ENCODE measurements at places on chromosomes 5 and 9. TPM values are rescaled to one million over a fixed set of nuclear protein-coding genes. Genes with fewer than 3 reads are reported as not detected.

The AHRR gene
- total RNA-seq, result 43.2 TPM

The LEAP2 gene
- 0.77 TPM for total RNA-seq

The CA9 gene
- 2.4 TPM for total RNA-seq

The FOXD4L6 gene
- not detected for total RNA-seq

The OR1L6 gene
- not detected for total RNA-seq

The ADAMTS12 gene
- 11.6 TPM for total RNA-seq

The ADAMTSL1 gene
- 85.1 TPM for total RNA-seq

The NFIB gene
- 13.0 TPM for total RNA-seq

The KIF3A gene
- total RNA-seq, result 7.2 TPM

The HRCT1 gene
- 2.1 TPM for total RNA-seq

The IGFBPL1 gene
- 2.8 TPM for total RNA-seq

The DAPK1 gene
- total RNA-seq, result 19.7 TPM

The PCDHGA8 gene
- 0.26 TPM for total RNA-seq

The DAB2 gene
- 25.0 TPM for total RNA-seq

The C9orf152 gene
- total RNA-seq, result not detected

The BARHL1 gene
- not detected for total RNA-seq

The HACD4 gene
- total RNA-seq, result 0.34 TPM

The SAXO1 gene
- total RNA-seq, result 0.06 TPM

The ADAMTS16 gene
- total RNA-seq, result 2.6 TPM

The RANBP3L gene
- 0.83 TPM for total RNA-seq

The PTGER4 gene
- total RNA-seq, result 62.8 TPM

The N4BP3 gene
- 0.13 TPM for total RNA-seq

The SLC25A48 gene
- total RNA-seq, result not detected

The ANKRD34B gene
- total RNA-seq, result not detected

The OTULINL gene
- 0.58 TPM for total RNA-seq

The OR2V1 gene
- not detected for total RNA-seq

The SHOC1 gene
- total RNA-seq, result not detected

The NOXA1 gene
- 0.17 TPM for total RNA-seq

The TTC1 gene
- 63.7 TPM for total RNA-seq

The PCDHGB5 gene
- total RNA-seq, result 2.1 TPM

The CARTPT gene
- not detected for total RNA-seq

The ATG12 gene
- total RNA-seq, result 78.6 TPM

The TPPP gene
- total RNA-seq, result 0.06 TPM

The TLX3 gene
- not detected for total RNA-seq

The C5 gene
- 4.0 TPM for total RNA-seq

The CNTNAP3B gene
- not detected for total RNA-seq

The HK3 gene
- total RNA-seq, result not detected

The DMRT3 gene
- total RNA-seq, result not detected

The EGFLAM gene
- total RNA-seq, result 22.4 TPM

The RAD50 gene
- 27.0 TPM for total RNA-seq

The HMCN2 gene
- 12.1 TPM for total RNA-seq

The FGF18 gene
- 0.06 TPM for total RNA-seq

The ANKRD31 gene
- total RNA-seq, result not detected

The LCN2 gene
- not detected for total RNA-seq

The SLC36A2 gene
- total RNA-seq, result not detected

The PHF24 gene
- total RNA-seq, result not detected

The GCNT1 gene
- total RNA-seq, result 15.4 TPM

The DAB2IP gene
- 4.4 TPM for total RNA-seq

The SVEP1 gene
- 1.0 TPM for total RNA-seq

The PRDM9 gene
- total RNA-seq, result not detected

The THBS4 gene
- 0.38 TPM for total RNA-seq

The CYSRT1 gene
- total RNA-seq, result 4.4 TPM

The CCNO gene
- 0.32 TPM for total RNA-seq

The TSSK1B gene
- total RNA-seq, result 0.52 TPM

The RASEF gene
- not detected for total RNA-seq

The ADAMTSL2 gene
- 0.32 TPM for total RNA-seq

The BBLN gene
- total RNA-seq, result 197 TPM

The ANKRD33B gene
- total RNA-seq, result 0.46 TPM

The DNAH5 gene
- total RNA-seq, result 0.75 TPM

The GRM6 gene
- not detected for total RNA-seq
